ENCODE measurements at places on chromosomes 4 and X.

GRCh38 chrX:111411983-111412382 lies at the start of gene DCX:
DCX (minus strand) TSS chrX:111412192; CDS start chrX:111410398, 1,794 bp downstream.
- no peak for DNase-seq

GRCh38 chr4:1490011-1490653 lies 83.9 kb upstream of the NKX1-1 start:
- DNase-seq: no peak

- no peak for DNase-seq
These were observed 134.5 kb downstream of the UCHL1 start for GRCh38 chr4:41391271-41391670.

GRCh38 chr4:110815950-110816349 lies 193.1 kb upstream of the PITX2 start:
- DNase-seq: no peak

DNA sequence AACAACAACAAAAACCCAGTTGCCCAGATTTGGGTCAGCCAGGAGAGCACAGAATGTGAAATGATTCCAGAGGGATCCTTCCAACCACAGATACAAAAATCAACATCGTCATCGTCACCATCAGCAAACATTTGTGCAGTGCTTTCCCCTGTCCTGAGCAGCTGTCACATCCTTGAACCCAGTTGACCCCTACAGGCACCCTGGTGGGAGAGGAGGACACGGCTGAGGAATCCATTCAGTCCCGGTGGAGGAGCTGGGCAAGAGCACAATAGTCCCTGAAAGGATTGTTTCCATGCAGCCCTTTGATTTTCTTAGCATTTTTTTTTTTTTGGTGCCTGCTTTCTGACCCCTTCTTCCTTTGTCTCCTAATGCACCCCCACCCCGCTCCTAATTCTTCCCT lies 37.1 kb upstream of the STX18 start:
- DNase-seq: no peak

GRCh38 chr4:74823194-74823593 lies 28.9 kb upstream of the BTC start:
- DNase-seq: no peak

DNA sequence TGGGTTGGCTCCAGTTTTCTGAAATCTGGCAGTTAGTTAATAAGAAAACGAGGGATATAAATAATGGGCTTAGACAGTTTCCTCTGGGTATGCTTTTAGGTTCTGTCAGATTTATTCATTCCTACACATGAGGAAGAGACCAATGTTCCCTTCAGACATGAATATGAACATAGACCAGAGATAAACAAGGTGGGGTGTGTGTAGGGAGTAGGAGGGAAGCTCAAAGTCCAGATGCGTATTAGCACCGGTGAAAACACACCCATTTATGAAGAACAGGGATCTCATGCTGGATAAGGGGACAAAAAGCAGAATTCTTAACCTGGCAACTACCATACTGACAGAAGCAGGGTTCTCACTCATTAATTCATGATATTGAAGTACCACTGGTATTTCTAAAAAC lies 223.0 kb downstream of the SOWAHB start:
- no peak for DNase-seq

GRCh38 chr4:924107-925096 lies 7.7 kb downstream of the GAK start:
- no peak for DNase-seq

- peak; percentile 74 for DNase-seq
These were observed 564 bp downstream of the PGK1 start for GRCh38 chrX:78104447-78105176.

GRCh38 chr4:17809667-17810066 lies 890 bp downstream of the DCAF16 start:
- DNase-seq: no peak

GRCh38 chr4:65472531-65472930 lies 197.8 kb downstream of the EPHA5 start:
- no peak for DNase-seq

- no peak for DNase-seq
These were observed 26.7 kb downstream of the PJA1 start for GRCh38 chrX:69138512-69138911.

- no peak for DNase-seq
These were observed 148.1 kb upstream of the FAM9B start for GRCh38 chrX:9182041-9182440.

DNA sequence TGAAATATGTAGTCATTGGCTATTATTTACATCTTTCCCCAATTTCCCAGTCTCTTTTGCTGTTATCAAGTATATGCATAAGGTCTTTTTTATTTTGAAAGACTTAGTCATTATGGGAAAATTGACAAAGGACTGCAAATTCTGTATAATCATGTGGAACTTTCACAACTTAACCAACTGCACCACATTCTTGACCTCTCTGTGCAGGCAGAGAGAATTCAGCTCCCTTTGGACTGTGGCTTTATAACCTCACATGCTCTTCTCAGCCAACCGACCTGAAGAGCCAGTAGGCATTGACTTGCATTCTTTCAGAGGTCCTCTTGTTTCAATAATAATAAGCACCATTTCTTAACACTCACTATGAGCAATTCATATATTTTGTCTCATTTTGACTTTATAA lies 66.9 kb downstream of the ANXA3 start:
- DNase-seq: no peak

DNA sequence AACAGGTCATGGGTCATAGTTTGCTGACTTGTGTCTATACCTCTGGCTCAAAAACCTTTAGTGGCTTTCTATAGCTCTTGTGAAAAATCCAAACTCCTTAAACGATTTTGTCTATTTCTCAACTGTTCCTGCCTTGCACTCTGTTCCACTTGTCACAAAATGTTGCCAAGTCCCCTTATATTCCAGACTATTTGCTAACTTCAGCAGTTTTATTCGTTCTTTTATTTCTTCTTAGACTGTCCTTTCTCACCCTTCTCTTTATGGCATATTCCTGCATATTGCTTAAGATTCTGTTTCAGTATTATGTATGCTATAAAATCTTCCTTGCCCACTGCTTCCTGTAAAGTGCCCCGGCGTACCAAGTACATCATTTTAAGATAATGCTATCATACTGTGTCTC lies 80.8 kb downstream of the RAB28 start:
- no peak for DNase-seq

GRCh38 chr4:53961351-53961750 lies 103.1 kb downstream of the CHIC2 start:
- DNase-seq: no peak

GRCh38 chr4:154490583-154491340 lies 837 bp downstream of the DCHS2 start:
- DNase-seq: no peak

GRCh38 chr4:68490826-68491457 lies 43.7 kb downstream of the TMPRSS11E start:
- DNase-seq: peak; percentile 12

DNA sequence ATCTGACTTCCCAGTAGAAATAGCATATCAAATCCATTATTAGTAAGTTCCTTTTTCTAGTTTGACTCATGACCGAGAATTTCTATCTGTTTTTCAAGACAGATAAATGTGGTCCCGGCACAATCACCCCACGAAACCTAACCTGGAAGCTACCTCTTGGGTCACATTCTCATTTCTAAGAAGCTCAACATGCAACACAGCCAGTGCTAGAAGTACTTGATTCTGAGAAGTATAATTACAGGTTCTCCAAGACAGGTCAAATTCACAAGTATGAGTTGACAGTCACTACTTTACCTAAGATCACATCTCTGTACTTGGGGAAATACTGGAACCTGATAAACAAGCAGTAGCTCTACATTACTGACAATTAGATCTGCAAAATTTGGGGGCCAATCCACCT lies 54.0 kb upstream of the PLAC1 start:
- DNase-seq: no peak

- no peak for DNase-seq
These were observed 106.4 kb upstream of the FTHL17 start for GRCh38 chrX:31178064-31178768.

DNA sequence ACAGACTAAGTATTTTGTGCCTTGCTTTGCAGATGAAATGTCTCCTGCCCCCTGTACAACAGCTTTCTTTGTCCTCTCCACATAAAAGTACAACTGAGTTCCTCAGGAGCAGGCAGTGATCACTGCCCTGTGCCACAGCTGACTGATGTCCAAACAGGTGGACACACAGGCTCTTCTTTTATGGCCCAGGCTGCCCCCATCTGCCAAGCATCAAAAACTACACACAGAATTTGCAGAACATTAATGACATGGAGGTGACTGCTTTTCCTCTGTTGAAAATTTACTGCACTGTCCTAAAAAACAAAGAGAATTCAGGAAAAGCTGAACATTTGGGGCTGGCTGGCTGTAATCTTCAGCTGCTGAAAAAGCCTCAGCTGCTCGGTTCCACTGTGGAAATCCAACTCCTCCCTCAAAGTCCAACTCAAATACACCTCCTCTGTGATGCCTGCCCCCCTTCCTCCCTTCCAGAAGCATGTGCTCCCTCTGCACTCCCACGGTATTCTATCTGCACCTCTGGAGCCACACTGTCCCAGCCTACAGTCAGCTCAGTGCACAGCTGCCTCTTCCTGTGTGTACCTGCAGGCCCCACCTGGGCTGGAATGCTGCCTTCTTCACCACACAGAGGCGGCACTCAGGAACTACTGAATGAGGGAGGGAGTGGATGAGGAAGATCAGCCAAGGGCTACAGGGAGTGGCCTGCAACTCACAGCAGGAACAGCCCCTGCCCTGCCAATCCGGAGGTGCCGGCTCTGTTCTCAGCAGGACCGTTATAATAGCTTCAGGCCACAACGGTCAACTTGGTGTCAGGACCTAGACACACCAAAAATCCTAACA lies 10.3 kb downstream of the AFAP1 start:
- no peak for DNase-seq

DNA sequence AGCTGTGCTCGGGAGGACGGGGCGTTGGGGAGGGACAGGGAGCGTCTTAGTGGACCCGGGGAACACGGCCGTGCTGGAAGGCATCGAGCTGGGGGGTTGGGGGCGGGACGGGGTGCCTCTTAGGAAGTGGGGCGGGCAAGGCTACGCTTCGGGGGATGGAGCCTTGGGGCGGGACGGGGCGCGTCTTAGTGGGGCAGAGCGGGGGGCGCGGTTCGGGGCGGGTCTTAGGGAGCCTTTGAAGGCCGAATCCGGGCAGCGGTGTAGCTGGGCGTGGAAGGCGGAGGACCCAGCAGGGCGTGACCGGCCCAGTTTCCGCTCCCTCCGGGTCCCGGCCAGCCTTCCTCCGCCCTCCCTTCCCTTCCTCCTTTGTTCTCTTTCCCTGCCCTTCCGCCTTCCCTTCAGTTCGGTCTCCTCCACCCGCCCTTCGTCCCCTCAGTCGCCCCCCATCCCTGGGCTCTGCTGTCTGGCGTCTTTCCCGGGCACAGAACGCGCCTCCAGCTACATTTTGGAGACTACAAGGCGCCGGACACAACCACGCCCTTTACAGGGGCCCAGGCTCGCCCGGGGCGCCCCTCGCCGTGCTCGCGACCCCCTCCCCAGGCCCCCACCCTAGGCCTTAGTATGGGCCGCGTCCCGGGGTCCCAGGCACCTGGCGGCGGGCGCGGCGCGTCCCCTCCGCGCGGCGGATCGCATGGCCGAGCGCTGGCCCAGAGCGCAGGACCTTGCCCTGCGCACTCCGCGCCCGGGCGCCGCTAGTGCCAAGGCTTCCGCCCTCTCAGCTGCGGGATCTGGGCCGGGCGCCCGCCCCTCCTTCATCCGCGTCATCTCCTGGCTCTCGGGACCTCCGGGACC lies at the start of gene ARSD:
Gene ARSD, minus strand, starts transcription at position 757 of the 852 bp plus-strand sequence. Its CDS starts 64 bp downstream, at position 693.
- DNase-seq: peak; percentile 96
